Activated naive CD8-positive, alpha-beta T cell treated with anti-CD3 and anti-CD28 coated beads, Interleukin-2, amount 10 ng/mL, durations not matched to agents 7 days and 5 days (primary cell): ENCODE measurements at places on chromosomes 12 and 14. TPM values are rescaled to one million over a fixed set of nuclear protein-coding genes. Genes with fewer than 3 reads are reported as not detected.

DNA sequence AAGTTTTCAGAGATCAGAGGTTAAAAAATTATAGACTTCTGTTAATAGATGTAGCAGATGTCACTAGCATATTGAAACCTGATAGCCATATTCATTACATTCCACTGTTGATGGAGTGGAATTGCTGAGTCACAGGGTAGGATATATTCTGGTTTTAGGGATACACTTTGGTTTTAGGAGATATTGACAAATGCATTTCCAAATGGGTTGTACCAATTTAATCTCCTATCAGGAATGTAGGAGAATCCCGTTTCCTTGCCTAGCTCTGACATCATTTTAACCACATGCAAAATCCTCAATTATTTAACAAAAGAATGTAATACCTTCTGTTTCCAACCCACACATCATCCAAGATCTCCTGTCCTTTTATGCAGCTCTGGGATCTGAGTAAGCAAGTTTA, 30.7 kb upstream of the ESR2 start:
- H3K27me3 ChIP-seq: peaks cover 16% of the 10 kb centered on the region
- no peak for DNase-seq
- no peak overlapping the region for H3K27ac ChIP-seq

DNA sequence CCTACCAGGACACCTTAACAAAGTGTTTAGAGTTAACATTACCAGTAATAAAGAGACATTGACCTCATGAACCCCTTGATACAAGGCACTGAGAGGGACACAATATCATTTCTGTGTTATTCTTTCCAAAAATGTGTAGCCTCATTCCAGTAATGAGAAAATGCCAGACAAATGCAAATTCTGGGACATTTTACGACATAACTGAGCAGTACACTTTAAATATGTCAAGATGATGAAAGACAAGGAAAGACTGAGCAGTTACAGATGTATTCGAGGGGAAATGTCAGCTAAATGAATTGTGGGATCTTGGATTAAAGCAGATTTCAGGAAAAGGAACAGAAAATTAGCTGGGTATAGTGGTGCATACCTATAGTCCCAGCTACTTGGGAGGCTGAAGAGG, 255.6 kb downstream of the ERC1 start:
- no peaks in the 10 kb centered on the region for H3K36me3 ChIP-seq
- H3K4me3 ChIP-seq: no peak overlapping the region
- no peak overlapping the region for H3K27ac ChIP-seq
- no peaks in the 10 kb centered on the region for H3K4me1 ChIP-seq
- no peaks in the 10 kb centered on the region for H3K27me3 ChIP-seq
- DNase-seq: no peak

GRCh38 chr14:54564071-54564867, 2.7 kb upstream of the SAMD4A start:
- no peaks in the 10 kb centered on the region for H3K36me3 ChIP-seq
- peak overlapping the region; percentile 87 for H3K4me3 ChIP-seq
- peaks cover 11% of the 10 kb centered on the region for H3K4me1 ChIP-seq
- no peak for DNase-seq

GRCh38 chr14:73261520-73262426, 24.5 kb downstream of the PAPLN start:
- H3K4me1 ChIP-seq: no peaks in the 10 kb centered on the region
- peaks cover 2% of the 10 kb centered on the region for H3K27me3 ChIP-seq
- no peak overlapping the region for H3K27ac ChIP-seq
- no peaks in the 10 kb centered on the region for H3K36me3 ChIP-seq
- DNase-seq: no peak
- no peak overlapping the region for H3K4me3 ChIP-seq

GRCh38 chr14:36646664-36647416, 14.8 kb upstream of the PAX9 start:
- H3K27ac ChIP-seq: no peak overlapping the region
- no peak overlapping the region for H3K4me3 ChIP-seq
- DNase-seq: no peak
- peaks cover 5% of the 10 kb centered on the region for H3K4me1 ChIP-seq

IFNG-AS1 gene
- 5.1 TPM for total RNA-seq

KRT83 gene
- total RNA-seq: not detected

RAD51B gene
- total RNA-seq: 43.6 TPM

FIGNL2 gene
- 0.74 TPM for total RNA-seq
